ENCODE measurements at places on chromosomes 12 and 14.
A peak's percentile ranks its signal among the peaks of the same experiment; 100 is the strongest.

DNA sequence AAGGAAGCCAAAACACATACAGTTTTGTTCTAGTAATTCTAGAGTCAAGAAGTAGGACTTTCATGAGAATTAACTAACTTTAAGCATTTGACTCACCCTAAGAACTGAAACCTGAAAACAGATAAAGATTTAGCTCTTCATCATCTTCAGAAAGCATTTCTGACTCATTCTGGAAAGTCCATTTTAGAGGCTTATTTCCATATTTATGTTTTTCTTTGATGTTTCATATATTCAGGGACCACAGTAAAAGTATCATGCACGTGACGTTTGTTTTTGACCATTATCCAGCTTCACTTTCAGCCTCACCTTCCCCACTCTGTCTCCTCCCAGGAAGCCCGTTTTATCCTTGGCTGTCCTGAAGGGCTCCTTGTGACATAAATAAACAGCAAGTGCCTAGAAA lies 79.2 kb downstream of the MDGA2 start:
- H3K36me3 ChIP-seq, result no peaks in the 10 kb centered on the region
- no peak for DNase-seq
- no peak overlapping the region for H3K4me3 ChIP-seq

DNA sequence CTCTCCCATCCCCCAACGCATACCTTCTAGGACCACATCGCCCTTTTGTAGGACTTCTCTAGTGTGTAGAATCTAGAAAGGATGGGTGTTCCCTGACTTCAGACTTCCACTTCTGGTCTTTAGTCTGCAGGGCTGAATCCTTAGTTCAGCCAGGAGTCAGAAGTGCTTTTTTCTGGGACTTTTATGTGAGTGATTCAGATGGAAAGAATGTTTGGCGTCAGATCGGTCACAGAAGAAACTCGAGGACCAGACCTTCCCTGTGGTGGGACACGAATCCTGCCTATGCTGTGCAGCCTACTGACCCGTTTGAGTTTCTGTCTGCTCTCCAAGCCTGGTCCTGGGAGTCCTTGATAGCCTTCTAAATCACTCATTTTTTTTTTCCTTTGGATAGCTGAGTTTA lies 165.4 kb upstream of the SSTR1 start:
- H3K36me3 ChIP-seq, result no peaks in the 10 kb centered on the region
- H3K4me1 ChIP-seq, result no peaks in the 10 kb centered on the region
- DNase-seq, result no peak
- H3K27ac ChIP-seq, result no peak overlapping the region

GRCh38 chr12:74984631-74985030 lies 225.0 kb downstream of the KCNC2 start:
- no peak for DNase-seq
- H3K36me3 ChIP-seq, result no peaks in the 10 kb centered on the region
- H3K4me1 ChIP-seq, result no peaks in the 10 kb centered on the region
- no peaks in the 10 kb centered on the region for H3K27me3 ChIP-seq
- no peak overlapping the region for H3K27ac ChIP-seq

- H3K27ac ChIP-seq, result no peak overlapping the region
- no peak overlapping the region for H3K4me3 ChIP-seq
- DNase-seq, result no peak
- no peaks in the 10 kb centered on the region for H3K27me3 ChIP-seq
Measured at GRCh38 chr12:76537923-76538322, 21.6 kb downstream of the OSBPL8 start.

DNA sequence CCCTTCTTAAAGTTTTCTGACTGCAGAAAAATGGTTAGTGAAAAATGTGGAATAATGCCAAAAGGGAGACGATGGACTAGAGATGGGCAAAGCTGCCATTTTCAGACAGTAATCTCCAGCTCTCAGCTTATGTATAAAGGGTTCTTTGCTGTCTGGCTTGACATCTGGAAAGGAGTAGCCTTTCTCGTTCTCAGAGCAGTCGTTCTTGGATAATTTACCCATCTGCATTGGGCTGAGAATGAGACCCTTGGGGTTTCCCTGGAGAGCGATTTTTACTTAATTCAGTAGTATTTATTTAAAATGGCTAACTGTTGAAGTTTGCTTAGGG lies 1.2 kb downstream of the NUDT4 start:
- H3K27me3 ChIP-seq, result no peaks in the 10 kb centered on the region
- no peak for DNase-seq
- H3K27ac ChIP-seq, result peak overlapping the region; percentile 100
- H3K4me1 ChIP-seq, result peaks cover 58% of the 10 kb centered on the region
- H3K4me3 ChIP-seq, result peak overlapping the region; percentile 99

DNA sequence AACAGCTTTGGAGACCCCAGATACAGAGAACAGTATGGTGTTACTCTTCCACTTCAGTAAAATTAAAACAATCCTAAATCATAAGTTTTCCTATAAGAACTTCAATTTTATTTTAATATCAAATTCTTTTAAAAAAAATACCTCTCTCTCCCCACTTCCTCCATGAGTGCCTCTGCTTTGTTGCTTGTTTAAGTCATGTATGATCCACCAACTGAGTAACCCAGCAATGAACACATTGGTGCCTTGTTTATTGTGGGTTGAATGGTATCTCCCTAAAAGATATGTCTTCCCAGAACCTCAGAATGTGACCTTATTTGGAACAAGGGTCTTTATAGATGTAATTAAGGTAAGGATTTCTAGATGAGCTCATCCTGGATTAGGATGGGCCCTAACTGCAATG lies 143.5 kb upstream of the EGLN3 start:
- H3K4me1 ChIP-seq, result no peaks in the 10 kb centered on the region
- no peaks in the 10 kb centered on the region for H3K27me3 ChIP-seq
- H3K27ac ChIP-seq, result no peak overlapping the region
- no peak overlapping the region for H3K4me3 ChIP-seq
- no peaks in the 10 kb centered on the region for H3K36me3 ChIP-seq
- no peak for DNase-seq

GRCh38 chr12:65093606-65094005 lies 27.5 kb downstream of the WIF1 start:
- H3K4me3 ChIP-seq, result no peak overlapping the region
- no peaks in the 10 kb centered on the region for H3K36me3 ChIP-seq
- H3K27ac ChIP-seq, result no peak overlapping the region
- H3K4me1 ChIP-seq, result no peaks in the 10 kb centered on the region

DNA sequence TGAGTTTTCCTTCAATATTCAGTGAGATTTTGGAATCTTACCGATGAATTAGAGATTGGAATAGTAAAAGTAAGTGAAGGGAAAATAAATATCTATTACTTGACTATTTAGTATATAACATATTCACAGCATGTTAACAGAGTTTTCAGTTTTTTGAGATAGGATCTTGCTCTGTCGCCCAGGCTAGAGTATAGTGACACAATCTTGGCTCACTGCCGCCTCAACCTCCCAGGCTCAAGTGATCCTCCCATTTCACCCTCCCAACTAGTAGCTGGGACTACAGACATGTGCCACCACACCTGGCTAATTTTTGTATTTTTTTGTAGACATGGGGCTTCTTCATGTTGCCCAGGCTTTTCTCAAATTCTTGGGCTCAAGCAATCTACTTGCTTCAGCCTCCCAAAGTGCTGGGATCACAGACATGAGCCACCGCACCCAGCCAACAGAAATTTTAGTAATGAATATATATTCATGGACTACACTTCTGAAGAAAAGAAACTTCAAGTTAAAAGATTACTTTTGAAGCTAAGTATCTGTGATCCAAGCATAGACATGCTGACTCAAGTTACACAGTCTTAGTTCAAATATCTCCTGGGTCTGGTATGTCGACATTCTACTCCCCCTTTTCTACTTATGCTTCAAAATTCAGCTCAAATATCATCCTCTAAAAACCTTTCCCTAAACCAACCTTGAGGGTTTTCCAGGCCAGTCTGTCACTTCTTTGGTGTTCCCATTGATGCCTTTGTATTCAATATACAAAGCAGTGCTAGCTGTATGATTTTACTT lies 13.8 kb downstream of the UBE2N start:
- DNase-seq, result no peak
- H3K27me3 ChIP-seq, result no peaks in the 10 kb centered on the region
- no peak overlapping the region for H3K27ac ChIP-seq
- H3K4me1 ChIP-seq, result peaks cover 54% of the 10 kb centered on the region

- peaks cover 13% of the 10 kb centered on the region for H3K4me1 ChIP-seq
- no peak overlapping the region for H3K4me3 ChIP-seq
- peaks cover 55% of the 10 kb centered on the region for H3K27me3 ChIP-seq
- DNase-seq, result no peak
Measured at GRCh38 chr12:2957816-2958431, 1.3 kb upstream of the TEAD4 start.

DNA sequence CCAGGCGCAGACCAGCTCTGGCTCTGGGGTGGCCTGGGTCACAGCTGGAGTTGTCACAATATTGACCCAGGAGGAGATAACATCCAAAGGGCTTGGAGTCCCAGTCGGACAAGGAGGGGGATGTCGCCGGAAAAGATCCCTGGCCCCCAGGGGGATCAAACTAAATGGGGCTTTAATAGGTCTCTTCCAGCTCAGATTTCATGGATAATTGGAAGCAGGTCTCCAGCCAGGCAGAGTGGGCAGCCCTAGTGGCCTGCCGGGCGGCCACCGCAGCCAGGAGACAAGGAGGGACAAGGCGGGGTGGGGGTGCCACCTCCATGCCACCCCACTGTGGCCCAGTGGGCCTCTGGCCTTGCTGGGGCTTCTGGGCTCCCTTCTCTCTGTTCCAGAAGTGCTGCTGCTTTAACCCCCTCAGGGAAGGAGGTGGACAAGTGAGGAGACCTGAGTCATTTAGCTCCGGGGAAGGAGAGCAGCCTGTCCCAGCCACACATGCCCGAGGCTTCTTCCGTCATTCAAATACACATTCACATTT lies 23.1 kb upstream of the PGF start:
- H3K4me1 ChIP-seq, result no peaks in the 10 kb centered on the region
- no peak overlapping the region for H3K27ac ChIP-seq
- H3K4me3 ChIP-seq, result no peak overlapping the region
- H3K27me3 ChIP-seq, result no peaks in the 10 kb centered on the region

- H3K27me3 ChIP-seq, result no peaks in the 10 kb centered on the region
- no peak overlapping the region for H3K4me3 ChIP-seq
- peak overlapping the region; percentile 67 for H3K27ac ChIP-seq
Measured at GRCh38 chr12:89825591-89826449, 117.2 kb upstream of the ATP2B1 start.

- peaks cover 67% of the 10 kb centered on the region for H3K27me3 ChIP-seq
- DNase-seq, result peak; percentile 18
- no peak within 1 kb of the TSS for H3K27ac ChIP-seq
Measured at GRCh38 chr14:23352506-23353432, at the start of gene SLC22A17. SLC22A17 (minus strand) TSS chr14:23352887.

DNA sequence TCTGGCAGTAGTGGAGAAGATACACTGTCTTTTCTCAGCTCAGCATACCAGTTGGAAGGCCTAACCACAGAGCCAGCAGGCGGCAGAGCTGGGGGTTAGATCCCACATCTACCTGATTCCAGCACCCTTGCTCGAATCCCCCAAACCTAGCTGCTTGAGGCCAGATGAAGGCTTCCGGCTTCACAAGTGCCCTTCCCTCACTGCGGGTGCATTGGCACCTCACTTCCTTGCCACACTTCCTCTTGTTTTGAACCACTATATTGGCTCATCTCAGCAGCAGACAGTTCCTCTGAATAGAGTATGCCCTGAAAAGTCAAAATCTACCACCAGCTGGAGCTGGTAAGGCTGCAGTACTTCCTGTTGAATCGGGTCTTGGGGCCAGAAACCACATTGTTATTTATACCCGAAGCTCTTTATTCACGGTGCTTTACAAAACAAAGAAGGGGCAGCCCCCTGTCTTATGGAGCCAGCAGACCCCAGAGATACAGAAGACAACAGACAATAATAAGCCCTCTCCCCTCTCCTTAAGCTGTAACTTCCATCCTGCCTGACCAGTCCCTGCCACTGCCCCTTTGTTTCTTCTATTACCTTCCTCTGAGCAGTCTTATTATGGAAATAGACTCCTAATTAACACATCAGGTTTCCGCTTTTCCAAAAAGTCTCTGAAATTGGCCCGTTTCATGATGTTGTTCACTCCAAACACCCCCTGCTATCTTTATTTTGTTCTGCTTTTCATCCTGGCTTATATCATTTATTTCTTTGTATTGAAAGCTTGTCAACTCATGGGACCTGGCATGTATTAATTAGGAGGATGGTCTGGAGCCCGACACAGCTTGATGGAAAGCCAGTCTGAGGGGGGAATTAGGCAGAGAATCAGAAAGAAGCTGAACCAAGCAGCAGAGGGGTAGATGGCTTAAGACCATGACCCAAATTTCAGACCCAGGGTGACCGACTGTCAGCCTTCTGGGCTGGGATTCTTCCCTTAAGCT lies 233.5 kb downstream of the EFCAB11 start:
- peak; percentile 76 for DNase-seq
- peaks cover 75% of the 10 kb centered on the region for H3K4me1 ChIP-seq
- no peaks in the 10 kb centered on the region for H3K27me3 ChIP-seq
- peak overlapping the region; percentile 95 for H3K27ac ChIP-seq
- peaks cover 16% of the 10 kb centered on the region for H3K36me3 ChIP-seq

GRCh38 chr14:58769011-58769643 lies 131.4 kb downstream of the DACT1 start:
- no peaks in the 10 kb centered on the region for H3K36me3 ChIP-seq
- no peak overlapping the region for H3K27ac ChIP-seq
- H3K27me3 ChIP-seq, result peaks cover 7% of the 10 kb centered on the region
- H3K4me3 ChIP-seq, result no peak overlapping the region

DNA sequence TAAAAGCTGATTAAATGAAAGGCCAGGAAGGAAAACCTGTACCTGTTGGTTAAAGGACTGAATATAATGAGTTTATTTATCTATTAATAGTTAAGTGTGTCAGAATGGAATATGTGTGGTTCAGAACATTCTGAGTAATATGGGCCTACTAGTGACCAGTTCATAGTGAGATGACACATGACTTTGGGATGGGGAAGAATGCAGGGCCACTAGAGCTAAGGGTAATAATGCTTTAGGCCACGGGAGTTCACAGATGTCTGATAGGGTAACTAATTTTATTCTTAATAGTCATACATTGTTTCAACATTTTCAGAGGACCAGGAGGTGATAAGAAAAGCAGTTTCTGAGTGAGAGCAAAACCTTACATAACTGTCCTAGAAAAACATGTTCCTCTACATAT lies 247.8 kb upstream of the OR4E1 start:
- H3K4me1 ChIP-seq, result peaks cover 63% of the 10 kb centered on the region
- H3K4me3 ChIP-seq, result no peak overlapping the region

DNA sequence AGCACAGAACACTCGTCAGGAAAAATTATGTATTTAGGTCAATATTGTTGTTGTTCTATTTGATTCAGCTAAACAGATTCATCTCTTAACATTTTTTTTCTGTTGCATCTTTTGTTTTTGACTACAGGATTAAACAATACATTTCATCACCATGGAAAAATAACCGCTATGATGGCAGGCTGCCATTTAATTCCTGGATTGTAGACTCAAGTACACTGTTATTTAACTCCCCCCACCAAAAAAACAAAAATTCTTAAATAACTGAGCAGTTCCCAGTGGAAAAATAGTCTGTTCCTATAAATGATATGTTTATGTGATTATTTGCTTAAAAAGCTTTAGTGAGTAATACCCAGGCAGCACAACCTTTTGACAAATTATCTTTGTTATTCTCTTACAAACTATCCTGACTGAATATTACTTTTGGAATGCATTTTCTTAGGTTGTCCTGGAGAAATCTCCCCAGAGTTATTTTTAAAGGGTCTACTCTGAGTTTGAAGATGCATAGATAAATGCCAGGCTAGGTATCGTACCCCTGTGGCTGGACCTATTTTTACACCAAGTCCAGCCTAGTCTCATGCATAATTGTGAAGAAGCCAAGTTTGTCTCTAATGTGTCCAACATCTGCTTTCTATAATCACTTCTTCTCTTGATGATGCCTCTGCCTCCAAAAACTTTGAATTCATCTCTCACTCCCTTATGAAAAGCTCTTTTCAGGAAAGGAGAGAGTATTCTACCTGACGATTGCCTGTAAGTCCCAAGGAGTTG lies 3.7 kb downstream of the KERA start:
- DNase-seq, result no peak
- no peak overlapping the region for H3K27ac ChIP-seq
- H3K27me3 ChIP-seq, result no peaks in the 10 kb centered on the region
- H3K36me3 ChIP-seq, result no peaks in the 10 kb centered on the region

Data from stimulated activated naive B cell treated with anti-CD40 and anti-IgM and Interleukin-4, amounts not matched to agents 10 μg/mL and 1 μg/mL and 100 μg/mL, for 72 hours (primary cell).